NCI-H526 treated with DMSO at 0.1 percent for 48 hours (cell line): ENCODE measurements at places on chromosomes 12 and 14.
A peak's percentile ranks its signal among the peaks of the same experiment; 100 is the strongest.

- DNase-seq = no peak
Observed at GRCh38 chr14:31271648-31272047, 64.1 kb upstream of the HECTD1 start.

- DNase-seq = peak; percentile 40
Observed at GRCh38 chr12:77861317-77861716, 30.6 kb downstream of the NAV3 start.

- peak; percentile 62 for DNase-seq
Observed at GRCh38 chr12:77049767-77050353, 15.5 kb downstream of the E2F7 start.

GRCh38 chr12:3797531-3798048 is 44.7 kb upstream of the CRACR2A start:
- DNase-seq = no peak

DNA sequence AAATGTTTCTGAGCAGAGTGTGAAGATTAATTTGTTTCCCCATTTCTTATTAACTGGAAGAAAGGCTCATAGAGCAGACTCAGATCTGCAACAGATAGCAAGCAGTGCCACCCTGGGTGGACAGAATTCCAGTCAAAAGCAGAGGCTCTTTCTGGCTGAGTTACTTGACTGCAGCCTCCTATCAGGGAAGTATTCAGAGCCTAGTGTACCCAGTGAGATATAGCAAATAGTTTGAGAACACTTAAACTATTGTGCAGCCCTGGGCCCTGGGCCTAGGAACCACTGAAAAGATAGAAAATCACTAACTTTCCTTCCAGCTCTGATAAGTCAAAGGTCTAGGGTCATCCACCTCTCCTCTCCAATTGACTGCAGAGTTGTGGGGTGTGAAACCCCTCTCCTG is 11.2 kb upstream of the AQP2 start:
- no peak for DNase-seq

DNA sequence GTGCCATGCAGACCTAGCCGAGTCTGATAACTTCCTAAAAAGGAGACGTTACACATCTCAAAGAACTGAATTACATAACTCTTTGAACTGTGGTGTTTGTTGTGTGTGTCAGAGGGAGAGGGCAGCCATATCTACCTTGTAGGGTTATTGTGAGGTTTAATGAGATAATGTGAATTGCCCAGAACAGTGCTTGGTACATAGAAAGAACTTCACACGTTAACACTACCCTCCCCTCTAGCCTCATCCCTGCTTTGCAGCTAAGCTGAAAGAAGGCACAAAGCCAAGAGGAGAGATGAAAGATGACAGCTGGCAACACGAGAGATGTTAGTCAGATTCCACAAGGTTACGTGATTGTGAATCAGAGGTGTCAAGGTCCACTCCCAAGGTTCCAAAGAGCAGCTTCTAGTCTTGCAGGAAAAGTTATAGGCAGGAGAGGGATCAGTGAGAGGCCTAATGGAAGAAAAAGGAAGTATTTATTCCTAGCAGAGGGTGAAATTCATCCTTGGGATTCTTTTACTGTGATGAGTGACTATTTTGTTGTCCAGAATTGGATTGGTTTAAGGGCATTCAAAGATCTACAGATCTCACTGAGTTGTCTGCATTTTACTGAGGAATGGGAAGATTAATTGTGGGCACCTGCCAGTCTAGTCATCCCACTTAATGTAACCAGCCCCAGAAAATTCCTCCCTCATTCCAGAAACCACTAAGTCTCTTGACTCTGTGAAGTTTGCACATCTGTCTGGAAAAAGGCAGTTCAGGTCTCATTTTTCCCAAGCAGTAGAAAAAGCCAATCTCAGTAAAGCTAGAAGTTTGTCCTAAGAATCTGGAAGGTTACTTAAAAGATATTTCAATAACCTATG is 25.9 kb upstream of the WNK1 start:
- DNase-seq = no peak

- no peak for DNase-seq
Observed at GRCh38 chr14:58825606-58826005, 187.8 kb downstream of the DACT1 start.

- no peak for DNase-seq
Observed at GRCh38 chr14:96917442-96917963, 120.3 kb downstream of the VRK1 start.

DNA sequence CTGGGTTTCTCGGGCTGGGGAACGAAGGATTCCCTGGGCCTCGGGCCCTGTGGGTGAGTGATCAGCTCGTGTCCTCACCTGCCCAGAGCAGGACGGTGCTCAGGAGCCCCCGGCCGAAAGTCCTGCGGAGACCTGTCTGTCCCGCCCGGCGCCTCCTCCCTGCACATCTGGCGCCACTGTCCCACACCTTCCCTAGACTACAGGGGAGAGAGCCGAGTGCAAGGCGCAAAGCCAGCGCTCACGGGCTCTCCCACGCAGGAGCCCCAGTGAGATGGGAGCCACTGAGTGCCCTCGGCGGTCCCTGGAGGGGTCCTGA is 13.1 kb upstream of the TEX22 start:
- DNase-seq = no peak

DNA sequence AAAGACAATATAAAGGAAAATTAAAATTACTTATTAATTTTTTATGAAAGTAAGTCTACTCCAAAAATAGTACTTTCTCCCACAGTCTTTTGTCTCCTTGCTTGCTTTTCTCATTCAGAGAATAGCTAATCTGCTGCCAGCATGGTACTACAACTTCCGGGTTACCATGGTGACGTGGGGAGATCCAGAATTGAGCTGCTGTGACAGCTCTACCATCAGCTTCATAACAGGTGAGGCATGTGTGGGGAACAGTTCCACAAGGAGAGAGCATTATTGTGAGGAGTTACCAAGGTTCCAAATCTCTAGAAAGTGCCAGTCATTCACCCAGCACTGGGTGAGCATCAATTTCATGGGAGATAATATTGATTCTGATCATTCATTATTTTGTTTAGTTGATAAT is 197.8 kb downstream of the PTPRO start:
- no peak for DNase-seq

DNA sequence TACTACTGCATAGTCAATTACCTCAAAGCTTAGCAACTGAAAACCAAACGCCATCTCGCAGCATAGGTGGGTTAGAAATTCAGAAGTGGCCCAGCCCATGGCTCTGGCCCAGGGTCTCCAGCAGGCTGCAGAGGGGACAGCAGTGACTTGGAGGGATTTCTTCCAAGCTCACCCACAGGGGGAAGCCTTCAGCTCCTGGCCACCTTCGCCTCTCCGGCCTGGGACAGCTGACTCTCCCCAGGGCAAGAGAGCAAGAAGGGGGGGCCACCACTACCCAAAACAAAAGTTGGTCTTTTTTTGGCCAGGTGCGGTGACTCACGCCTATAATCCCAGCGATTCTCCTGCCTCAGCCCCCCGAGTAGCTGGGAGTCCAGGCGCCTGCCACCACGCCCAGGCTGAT is 32.2 kb upstream of the ANKRD9 start:
- DNase-seq = no peak

- no peak for DNase-seq
Observed at GRCh38 chr12:46369095-46369473, 3.5 kb downstream of the SLC38A2 start.

DNA sequence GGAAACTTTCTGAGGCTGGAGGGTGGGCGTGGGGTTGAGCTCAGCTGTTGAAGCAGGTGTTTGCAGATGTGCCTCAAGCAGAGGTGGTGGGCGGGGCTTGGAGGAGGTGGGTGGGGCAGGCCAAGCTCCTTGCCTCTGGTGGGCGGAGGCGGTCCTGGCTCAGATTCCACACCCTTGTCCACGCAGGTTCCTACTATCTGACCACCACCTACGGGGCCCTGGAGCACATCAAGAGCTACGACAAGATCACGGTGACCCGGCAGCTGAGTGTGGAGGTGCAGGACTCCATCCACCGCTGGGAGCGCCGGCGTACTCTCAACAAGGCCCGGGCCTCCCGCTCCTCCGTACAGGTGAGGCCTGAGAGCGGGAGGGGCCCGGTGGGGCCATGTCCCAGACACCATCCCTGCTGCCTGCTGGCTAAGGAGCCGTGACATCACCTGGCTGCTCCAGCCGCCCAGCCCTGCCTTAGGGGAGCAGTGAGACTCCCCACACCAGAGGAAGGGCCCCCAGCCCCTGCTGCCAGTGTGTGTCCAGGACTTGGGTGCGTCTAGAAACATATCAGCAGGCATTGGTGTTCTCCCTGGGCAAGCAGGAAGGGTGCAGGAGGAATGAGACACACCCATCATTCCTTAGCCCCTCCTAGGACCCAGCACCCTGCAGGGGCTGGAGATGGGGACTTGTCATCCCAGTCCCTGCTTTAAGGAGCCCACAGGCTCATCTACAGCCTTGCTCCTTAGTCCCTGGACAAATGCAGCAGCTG is 63.4 kb downstream of the LGMN start:
- DNase-seq = no peak

- DNase-seq = peak; percentile 10
Observed at GRCh38 chr14:35140718-35141581, 18.6 kb downstream of the PRORP start.

DNA sequence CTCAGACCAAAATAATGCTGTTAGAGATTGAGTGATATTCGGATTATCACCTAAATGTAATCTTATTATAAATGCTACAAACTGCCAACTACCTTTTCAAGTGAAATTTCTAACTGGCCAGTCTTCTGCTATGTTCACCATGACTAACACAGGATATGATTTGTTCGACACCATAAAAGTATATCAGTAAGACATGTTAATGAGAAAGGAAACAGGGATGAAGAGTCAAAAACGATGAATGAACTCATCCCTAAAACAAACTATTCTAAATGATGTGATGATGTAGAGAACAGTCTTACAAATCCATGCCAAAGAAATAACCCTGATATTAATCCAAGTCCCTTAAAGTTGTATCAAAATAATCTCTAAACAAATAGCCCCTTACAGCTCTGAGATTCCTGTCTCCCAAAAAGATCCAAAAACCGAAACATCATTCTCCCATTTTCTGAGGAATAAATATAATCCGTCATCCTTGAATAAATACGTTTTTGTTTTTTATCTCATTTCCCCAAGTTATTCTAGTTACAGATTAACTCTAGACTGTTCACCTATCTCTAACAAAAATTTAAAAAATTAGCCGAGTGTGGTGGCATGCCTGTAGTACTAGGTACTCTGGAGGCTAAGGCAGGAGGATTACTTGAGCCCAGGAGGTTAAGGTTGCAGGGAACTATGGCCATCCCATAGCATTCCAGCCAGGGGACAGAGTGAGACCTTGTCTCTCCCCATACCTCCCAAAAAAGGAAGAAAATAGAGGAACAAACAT is 9.1 kb downstream of the SCAF11 start:
- DNase-seq = no peak

DNA sequence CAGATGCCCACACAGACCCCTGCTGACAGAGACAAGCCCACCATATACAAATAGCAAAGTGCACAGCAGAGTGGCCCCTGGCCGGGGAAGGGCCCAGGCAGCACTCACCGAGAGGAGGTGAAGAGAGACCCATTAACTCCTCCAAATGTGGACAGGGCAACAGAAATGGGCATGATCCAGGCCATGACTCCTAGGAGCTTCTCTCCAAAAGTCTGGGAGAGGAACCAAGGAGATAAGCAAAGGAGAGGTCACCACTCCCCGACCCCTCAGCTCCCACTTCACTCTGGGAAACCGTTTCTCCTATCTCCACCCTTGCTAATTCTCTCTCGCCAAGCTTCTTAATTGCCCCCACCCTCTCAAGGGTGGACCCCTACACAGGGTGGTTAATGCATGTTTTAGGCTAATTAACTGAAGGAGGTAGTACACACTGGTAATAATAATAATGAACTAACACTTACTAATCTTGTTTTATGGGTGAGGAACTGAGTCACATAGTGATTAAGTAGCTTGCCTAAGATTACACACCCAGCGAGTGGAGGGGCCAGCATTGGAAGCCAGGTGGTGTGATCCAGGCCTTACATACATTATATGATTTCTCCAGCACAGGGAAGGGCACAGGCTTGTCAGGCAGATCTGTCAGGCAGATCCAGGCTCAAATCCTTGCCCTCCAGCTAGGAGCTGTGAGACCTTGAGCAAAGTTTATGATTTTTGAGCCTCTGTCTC is 18.9 kb upstream of the CEBPE start:
- DNase-seq = no peak

GRCh38 chr12:38141239-38141638 is 175.3 kb upstream of the ALG10B start:
- DNase-seq = no peak

GRCh38 chr14:76720382-76720813 is 40.9 kb upstream of the VASH1 start:
- DNase-seq = no peak

GRCh38 chr14:64340560-64341196 is 46.5 kb upstream of the ESR2 start:
- no peak for DNase-seq

DNA sequence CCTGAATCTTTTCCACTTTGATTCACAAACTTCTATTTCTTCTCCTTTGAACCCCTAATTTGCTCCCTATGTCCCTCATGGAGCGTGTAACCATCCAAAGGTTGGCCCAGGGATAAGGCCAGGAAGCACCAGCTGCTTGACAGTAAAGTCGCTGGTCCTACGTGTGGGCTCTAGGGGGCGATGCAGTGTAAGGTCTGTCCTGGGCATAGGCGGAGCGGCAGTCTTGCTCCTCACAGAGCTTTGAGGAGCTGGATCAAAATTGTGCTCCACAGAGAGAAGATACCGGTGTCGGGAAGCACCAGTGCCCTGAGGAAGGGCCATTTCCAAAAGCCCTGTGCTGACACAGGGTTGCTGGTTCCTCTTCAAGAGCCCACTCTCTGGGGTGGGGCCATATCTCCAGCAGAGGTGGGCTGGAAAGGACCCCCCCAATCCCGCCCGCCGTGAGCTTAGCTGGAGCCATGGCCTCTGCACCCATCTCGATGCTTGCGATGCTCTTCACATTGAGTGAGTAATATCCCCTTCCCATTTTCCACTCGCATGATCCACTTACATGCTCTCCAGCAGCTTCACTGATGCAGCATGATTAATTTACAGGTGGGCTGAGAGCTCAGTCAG is 49.9 kb upstream of the OR4E1 start:
- DNase-seq = peak; percentile 11

- DNase-seq = no peak
Observed at GRCh38 chr14:32350020-32350419, 20.9 kb downstream of the AKAP6 start.

GRCh38 chr14:56554301-56554700 is 25.3 kb upstream of the TMEM260 start:
- no peak for DNase-seq

GRCh38 chr12:93895089-93895445 is 217.9 kb downstream of the CRADD start:
- no peak for DNase-seq

- no peak for DNase-seq
Observed at GRCh38 chr12:69106482-69107118, 132.8 kb upstream of the CPSF6 start.

DNA sequence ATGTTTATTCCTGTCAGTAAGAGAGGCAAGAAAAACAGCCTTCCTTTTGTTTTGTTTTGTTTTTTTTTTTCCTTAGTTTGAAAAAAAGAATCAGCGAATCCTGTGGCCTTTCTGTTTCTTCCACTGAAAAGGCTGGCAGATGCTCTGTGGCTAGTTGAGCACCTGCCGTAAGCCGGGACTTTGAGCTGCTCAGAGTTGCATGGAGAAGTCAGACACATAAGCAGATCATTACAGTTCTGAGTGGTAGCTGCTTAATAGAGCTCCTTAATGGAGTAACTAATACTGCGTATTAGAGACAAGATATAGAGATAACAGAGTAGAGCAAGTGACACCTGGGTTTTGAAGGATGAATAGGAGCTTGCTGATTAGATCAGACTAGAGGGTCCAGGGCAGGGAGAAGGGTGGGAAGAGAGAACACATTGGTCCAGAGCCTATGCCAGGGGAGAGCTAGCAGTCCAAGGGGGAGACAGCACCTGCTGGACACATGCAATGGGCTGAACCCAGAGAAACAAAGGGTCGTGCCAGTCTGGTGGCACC is 129.4 kb downstream of the TSPAN9 start:
- DNase-seq = no peak
